Effector memory CD8-positive, alpha-beta T cell (primary cell): ENCODE measurements at places on chromosomes 3 and 15.

GRCh38 chr15:101306341-101307047 lies 11.4 kb upstream of the SNRPA1 start:
- DNase-seq: no peak

DNA sequence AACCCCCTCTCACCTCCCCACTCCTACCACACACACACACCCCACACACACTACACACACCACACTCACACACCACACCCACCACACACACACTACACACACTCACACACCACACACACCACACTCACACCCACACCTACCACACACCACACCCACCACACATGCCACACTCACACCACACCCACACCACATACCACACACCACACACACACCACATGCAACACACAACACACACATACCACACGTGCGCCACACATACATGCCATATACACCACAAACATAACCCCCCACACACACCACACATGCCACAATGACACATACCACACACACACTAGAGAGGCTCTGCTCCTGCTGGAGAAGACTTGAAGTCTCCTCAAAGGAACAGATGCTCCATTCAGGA lies 5.9 kb upstream of the ITPKA start:
- DNase-seq: no peak

DNA sequence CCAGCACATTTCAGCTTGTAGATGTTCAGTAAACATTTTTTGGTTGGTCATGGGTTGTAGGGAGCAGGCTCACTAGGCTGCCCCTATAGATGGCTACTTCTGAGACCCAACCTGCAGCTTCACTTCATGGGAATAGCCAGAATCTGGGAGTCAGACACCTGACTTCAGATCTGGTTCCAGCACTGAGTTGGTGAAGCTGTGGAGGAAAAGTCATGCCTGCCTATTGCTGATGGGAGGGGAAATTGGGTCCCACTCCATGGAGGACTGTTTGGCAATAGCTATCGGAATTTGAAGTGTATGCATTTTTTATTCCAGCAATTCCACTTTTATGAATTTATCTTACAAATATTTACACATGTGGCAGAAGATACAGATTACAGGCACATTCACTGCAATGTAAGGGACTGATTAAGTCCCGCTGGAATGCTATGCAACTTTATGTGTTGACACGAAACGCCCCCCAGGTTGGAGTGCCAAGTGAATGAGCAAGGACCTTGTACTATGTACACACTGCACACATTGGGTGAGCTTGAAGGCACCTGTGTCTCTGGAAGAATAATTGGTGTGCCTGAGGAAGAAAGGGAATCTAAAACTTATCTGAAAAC lies 7.8 kb upstream of the CCR1 start:
- no peak for DNase-seq

GRCh38 chr3:25463836-25464418 lies 35.9 kb downstream of the RARB start:
- no peak for DNase-seq

GRCh38 chr15:24675332-24676144 lies at the start of gene NPAP1:
NPAP1 (plus strand) TSS chr15:24675775; CDS start chr15:24675868, 93 bp downstream.
- DNase-seq: no peak

DNA sequence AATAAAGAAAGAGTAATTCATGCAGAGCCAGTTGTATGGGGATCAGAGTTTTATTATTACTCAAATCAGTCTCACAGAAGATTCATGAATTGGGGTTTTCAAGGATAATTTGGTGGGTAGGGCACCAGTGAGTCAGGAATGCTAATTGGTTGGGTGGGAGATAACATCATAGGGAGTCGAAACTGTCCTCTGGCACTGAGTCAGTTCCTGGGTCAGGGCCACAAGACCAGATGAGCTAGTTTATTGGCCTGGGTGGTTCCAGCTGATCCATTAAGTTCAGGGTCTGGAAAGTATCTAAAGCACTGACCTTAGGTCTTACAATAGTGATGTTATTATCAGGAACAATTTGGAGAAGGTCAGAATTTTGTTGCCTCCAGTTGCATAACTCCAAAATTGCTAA lies 998.6 kb upstream of the EPHA6 start:
- no peak for DNase-seq

DNA sequence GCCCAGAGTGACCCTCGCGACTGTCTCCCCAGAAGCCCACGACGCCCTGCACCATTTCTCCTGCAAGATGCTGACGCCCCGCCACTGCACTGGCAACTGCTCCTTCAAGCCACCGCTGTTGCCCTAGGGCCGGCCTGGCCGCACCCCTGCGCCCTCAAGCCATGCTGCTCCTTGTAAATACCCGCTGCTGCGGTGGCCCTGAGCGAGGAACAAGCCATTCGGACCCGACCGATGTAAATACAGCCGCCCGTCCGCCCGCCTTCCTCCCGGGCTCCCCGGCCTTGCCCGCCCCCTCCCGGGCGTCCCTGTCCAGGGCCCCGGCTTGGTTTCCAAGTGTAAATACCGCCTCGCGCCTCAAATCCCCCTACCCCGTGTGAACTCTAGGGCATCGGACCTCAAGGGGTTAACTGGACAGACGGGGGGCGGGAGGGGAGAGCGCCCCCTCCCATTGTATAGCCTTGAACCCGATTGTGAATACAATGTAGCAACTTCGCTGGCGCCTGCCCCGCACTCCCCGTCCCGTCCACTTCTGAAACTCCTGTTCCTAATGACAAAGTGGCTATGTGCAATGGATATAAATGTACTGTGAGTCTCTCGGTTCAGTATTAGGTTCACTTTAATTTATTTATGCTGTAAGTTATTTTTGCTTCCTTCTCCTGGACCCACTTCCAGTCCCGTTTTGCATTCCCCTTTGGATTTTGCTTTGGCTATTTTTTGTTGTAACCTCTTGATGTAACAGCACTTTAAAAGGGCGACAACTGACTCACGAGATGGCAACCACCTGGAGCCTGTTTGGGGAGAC lies 5.9 kb downstream of the RNU6-1 start:
- peak; percentile 26 for DNase-seq

GRCh38 chr15:86165265-86166211 lies 85.9 kb downstream of the AGBL1 start:
- no peak for DNase-seq

DNA sequence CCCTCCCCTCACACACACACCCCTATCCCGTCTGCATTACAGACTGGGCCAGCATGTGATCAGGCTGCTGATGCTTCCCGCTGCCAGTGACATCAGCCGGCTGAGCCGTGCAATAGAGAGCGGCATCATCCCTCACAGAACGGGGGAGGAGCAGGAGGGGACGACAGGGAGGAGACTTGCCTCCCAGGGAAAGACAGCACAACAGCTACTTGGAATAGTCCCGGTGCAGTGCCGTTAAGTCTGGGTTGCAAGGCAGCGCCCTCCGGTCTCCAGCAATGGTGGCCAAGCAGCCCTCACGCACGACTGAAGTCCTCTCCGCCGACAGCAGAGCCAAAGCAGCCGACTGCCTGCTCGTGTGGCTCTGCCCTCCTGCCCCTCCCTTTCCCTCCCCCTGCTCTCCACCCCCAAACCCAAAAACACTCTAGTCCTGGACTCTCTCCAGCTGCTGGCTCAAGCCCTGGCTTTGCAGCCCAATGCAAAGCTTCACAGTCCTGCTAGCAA lies 31.5 kb upstream of the RPS17 start:
- no peak for DNase-seq

GRCh38 chr3:141431411-141432378 lies 55.1 kb upstream of the RASA2 start:
- DNase-seq: no peak

- DNase-seq: no peak
These were observed 1.6 kb upstream of the INTS14 start for GRCh38 chr15:65612616-65612946.

DNA sequence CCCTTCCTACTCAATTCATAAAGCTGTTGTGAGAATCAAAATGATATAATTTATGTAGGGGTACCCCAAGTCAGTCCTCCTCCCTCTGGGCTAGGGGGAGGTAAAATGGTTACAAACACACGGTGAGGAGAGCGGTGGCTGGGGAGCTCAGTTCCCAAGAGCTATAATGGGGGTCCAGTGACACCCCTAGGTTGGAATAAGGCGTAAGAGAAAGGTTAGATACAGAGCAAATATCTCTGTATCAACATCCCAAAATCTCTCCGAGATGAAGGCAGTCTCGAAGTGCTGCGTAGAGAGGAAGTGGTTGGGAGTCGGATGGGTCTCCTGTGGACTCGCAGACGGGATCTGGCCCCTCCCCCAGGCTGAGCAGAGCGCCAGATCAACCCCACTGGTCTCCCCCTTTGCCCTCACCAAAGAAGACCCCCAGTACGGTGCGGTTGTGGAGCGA lies 1.8 kb downstream of the DUOX2 start:
- no peak for DNase-seq

- no peak for DNase-seq
These were observed 571.2 kb upstream of the CFAP20DC start for GRCh38 chr3:59621037-59621436.

- no peak for DNase-seq
These were observed 87.2 kb downstream of the NR2F2 start for GRCh38 chr15:96417760-96418130.

DNA sequence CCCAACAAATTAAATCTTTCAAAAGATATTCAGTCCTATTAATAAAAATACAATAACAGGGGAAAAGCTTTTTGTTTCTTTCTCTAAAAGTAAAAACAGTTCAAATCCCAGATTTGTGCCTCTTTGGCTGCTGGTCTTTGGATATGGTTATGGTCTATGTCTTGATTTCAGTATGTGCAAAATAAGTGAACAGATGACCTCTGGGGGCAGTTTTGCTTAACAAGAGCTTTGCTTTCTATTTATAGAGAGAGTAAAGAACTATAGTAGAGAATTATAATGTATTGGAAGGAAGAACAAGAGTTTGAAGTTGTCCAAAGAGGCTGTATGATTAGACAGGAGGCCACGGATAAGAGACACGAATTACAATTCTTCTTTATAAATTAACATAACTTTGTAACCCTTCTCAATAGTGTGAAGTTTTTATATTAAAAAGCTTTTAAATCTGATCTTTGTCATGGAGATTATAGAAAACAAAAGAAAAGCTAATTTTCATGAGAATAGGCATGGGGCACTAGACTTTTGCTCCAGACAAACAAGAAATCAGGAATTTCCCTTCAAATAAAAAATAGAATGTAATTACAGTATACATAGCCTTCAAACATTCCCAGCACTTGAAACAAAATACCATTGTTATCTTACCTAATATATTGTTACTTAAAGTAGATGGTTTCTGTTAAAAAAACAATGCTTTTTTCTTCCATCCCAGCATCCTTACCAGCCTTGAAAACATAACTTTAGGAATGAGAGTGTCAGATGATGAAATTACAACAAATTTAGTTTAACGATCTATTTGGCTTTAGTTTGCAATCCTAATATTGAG lies 432.7 kb upstream of the ARHGEF26 start:
- no peak for DNase-seq

GRCh38 chr3:101902041-101902440 lies 52.7 kb downstream of the NFKBIZ start:
- no peak for DNase-seq

DNA sequence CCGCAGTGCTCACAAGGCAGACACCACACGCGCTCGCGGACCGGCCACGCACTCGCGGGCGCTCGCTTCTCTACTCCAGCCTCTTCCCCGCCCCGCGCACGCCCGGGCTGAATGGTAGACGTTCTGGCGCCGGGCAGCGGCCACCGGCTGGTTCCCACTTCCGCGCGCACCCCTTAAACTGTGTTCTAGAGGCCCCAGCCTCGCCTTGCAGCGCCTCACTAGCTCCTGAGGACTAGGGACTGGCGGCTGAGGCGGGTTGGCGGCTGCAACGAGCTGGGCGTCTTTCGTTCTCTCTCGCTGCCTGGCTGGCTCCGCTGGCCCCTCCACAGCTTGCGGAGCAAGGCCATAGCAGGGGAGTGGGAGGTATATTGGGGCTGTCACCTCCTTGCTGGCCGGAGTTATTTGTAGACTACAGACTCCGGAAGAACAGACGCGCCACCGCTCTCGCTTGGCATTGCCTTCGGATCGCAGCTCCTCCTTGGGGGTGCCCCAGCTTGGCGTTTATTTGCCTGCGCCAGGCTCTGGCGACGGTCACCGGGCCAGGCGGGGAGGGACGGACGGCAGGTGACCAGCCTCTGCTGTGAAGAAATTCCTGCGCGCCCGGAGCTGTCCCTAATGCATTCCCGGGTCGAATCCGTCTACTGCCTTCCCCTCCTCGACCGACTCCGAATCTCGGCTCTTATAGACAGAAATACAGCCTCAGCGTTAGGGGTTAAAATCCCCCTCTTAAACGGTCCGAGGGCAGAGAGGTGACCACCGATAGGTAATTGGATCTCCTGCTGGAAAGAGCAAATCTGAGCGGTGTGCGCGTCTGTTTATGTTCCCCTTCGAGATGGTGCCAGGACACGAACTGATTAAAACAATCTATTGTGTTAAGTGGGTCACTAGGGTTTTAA lies 1.3 kb downstream of the GREM1 start:
- no peak for DNase-seq

DNA sequence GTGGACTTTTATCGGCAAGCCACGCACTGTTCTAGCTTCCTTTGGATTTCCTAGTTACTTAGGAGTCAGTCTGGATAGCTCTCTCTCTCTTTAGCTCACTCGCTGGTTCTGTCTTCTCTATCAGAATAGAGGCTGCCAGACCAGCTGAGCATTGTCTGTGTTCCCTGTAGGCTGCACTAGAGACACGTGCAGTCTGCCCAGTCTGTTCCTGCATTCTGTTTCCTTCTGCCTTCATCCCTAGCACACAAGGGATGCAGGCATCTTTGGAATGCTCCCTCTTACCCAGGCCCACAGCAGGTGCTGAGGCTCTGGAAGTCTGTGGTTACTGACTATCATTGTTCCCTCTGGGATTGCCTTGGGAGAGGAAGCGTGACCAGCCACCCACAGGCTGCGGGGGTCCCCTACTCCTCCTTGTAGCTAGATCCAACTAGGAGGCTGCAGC lies 322.8 kb downstream of the ZNF621 start:
- DNase-seq: no peak

GRCh38 chr3:182597621-182598041 lies 195.7 kb upstream of the ATP11B start:
- DNase-seq: no peak

- DNase-seq: no peak
These were observed 30.7 kb upstream of the ST3GAL6 start for GRCh38 chr3:98732286-98733052.

GRCh38 chr3:4534906-4535305 lies 41.8 kb downstream of the ITPR1 start:
- DNase-seq: no peak

DNA sequence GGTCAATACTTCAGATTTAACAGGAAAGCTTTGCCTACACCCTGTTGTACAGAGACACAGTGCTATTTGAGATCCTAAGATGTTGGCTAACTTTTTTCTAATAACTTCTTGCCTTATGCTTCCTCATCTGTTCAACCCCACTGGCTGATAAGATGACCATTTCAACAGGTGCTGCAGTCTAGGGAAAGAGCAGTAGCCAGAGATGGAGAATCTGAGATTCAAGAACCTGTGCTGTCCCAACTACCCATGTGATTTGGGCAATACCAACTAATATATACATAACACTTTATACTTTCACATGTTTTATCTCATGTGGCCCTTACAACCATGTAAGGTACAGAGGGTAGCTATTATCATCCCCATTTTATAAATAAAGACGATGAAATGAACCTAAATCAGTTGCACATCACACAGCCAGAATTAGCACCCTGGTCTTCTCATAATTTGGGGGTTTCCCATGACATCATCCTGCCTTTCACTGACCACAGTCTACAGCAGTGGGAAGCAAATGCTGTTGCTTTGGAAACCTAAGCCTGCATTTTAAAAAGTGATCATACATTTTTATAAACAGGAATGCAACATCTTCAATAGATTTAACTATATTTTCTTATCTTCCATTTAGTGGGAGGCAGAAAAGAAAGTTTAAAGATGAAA lies 9.7 kb downstream of the TTC23 start:
- no peak for DNase-seq

GRCh38 chr15:35886765-35887164 lies 340.8 kb upstream of the DPH6 start:
- DNase-seq: no peak

- DNase-seq: peak; percentile 8
These were observed 70.8 kb upstream of the ZBTB20 start for GRCh38 chr3:115217678-115218451.
